ENCODE measurements at places on chromosomes 6 and 20.

DNA sequence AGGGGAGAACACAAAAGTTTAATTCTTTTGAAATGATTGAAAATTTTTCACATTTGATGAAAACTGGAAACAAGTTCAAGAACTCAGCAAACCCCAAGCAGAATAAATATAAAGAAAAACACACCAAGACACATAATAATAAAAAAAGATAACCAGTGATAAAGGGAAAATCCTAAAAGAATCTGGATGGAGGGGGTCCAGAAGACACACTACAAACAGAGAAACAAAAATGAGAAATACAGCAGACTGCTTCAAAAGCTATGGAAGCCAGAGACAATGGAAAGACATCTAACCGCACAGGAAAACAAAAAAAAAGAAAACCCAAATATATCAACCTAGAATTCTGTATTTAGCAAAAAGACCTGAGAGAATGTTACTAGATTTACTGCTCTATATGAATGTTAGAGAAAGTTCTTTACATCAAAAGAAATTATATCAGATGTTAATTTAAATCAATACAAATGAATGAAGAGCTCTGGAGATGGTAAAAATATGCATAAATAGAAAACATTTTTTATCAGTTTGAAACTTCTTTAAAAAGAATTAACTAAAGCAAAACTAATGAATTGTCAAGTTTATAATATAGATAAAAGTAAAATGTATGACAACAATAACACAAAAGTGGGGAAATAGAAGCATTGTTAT is 310.7 kb upstream of the PREP start:
- H3K4me1 ChIP-seq = no peaks in the 10 kb centered on the region
- no peak overlapping the region for H3K27ac ChIP-seq
- H3K4me3 ChIP-seq = no peak overlapping the region
- H3K36me3 ChIP-seq = no peaks in the 10 kb centered on the region
- DNase-seq = no peak

- H3K27ac ChIP-seq = no peak overlapping the region
- H3K36me3 ChIP-seq = no peaks in the 10 kb centered on the region
- H3K4me3 ChIP-seq = no peak overlapping the region
- H3K27me3 ChIP-seq = peaks cover 14% of the 10 kb centered on the region
- H3K4me1 ChIP-seq = peaks cover 6% of the 10 kb centered on the region
- no peak for DNase-seq
These were observed 10.2 kb downstream of the TRIM10 start for GRCh38 chr6:30150671-30151395.

DNA sequence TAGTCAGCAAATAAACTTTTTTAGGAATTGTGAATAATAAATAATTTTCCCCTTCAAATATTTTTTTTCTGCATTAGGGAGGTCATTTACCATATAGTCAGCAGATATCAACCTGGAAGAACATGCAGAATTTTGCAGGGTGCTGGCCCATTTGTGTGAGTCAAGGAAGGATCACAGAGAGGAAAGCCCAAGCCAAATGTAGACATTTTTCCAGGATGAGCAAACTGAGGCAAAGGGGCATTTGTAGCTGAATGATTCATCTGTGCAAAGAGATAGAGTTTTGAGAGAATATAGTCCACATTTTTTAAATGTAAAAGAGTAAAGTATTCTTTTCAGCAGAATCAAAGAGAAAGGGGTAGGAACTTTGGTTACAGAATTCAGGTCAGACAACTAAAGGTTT is 555.5 kb upstream of the MARCKS start:
- H3K27me3 ChIP-seq = no peaks in the 10 kb centered on the region
- peaks cover 1% of the 10 kb centered on the region for H3K4me1 ChIP-seq
- H3K27ac ChIP-seq = no peak overlapping the region
- H3K36me3 ChIP-seq = no peaks in the 10 kb centered on the region
- DNase-seq = no peak

DNA sequence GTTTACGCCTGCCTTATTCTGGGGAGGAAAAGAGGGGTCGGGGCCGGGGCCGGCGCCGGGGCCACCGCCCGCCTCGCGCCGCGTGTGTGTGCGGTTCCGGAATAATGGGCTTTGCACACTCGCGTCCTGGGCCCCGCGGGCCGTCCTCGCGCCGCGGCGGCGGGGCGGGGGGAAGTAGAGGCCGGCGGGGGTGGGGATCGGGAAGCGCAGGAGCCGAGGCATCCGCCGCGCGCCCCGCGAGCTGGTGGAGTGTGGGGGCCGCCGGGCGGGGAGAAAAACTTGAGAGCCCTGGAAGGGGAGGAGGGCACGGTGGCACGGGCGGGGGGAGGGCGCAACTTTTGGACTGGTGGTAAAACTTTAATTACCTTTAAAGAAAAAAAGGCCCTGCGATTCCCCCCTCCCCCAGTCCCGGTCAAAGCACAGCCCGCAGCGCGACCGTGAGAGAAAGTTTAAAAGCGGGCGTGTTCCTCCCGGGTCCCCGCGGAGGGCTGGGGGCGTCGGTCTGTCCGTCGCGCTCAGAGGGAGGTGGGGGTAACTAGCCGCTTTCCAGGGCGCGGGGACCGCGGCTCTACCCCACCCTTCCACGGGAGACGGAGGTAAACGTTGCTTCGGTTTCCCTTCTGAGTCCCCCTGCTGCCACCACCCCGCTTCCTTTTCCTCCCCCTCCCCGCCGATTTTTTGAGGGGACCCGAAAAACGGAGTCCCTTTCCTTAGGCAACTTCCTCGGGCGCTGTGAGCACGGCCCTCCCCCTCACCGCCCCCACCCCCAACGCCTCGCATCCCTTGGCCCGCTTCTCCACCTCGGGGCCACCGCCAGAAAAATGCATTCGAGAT is 1.9 kb downstream of the L3MBTL3 start:
- H3K36me3 ChIP-seq = no peaks in the 10 kb centered on the region
- H3K27me3 ChIP-seq = no peaks in the 10 kb centered on the region
- peak; percentile 63 for DNase-seq

DNA sequence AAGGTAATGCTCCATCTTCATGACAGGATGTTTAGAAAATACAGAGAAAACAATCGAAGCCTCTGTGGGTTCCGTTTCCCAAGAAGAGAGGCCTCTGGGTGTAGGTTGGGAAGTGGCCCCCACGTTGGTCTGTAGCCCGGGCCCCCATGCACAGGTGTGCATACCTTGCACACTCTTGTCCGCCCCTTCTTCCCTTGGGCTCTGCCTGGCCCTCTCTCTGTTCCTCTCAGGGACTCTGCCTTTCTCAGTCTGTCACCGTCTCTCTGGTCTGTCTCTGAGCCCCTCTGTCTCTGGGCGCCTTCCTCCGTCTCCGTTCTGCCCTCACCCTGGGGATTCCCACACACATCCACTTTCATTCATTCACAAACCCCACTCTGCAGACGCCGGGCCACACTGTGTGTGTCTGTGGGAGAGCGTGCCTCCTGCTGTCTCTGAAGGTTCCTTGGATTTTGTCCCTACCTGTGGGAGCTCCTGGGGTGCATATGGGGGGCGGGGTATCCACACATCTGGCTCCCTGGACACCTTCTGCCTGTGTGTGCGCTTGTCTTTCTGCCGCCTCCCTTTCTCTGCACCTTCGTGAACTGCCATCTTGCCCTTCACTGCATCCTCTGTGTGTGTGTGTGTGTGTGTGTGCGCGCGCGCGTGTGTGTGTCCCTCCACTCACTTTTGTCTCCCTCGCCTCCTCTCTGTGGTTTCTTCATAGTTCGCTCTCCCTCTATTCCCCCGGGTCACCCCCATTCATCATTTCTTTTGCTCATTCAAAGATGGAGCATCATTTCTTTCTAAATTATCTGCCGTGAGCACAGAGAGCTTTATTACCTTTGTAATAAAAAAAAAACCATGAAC is 75.3 kb downstream of the SRC start:
- no peaks in the 10 kb centered on the region for H3K36me3 ChIP-seq
- no peak overlapping the region for H3K27ac ChIP-seq
- no peak overlapping the region for H3K4me3 ChIP-seq

- no peaks in the 10 kb centered on the region for H3K4me1 ChIP-seq
- no peak overlapping the region for H3K27ac ChIP-seq
- no peak overlapping the region for H3K4me3 ChIP-seq
- DNase-seq = no peak
- no peaks in the 10 kb centered on the region for H3K36me3 ChIP-seq
These were observed 13.9 kb upstream of the VAPB start for GRCh38 chr20:58374906-58375758.

DNA sequence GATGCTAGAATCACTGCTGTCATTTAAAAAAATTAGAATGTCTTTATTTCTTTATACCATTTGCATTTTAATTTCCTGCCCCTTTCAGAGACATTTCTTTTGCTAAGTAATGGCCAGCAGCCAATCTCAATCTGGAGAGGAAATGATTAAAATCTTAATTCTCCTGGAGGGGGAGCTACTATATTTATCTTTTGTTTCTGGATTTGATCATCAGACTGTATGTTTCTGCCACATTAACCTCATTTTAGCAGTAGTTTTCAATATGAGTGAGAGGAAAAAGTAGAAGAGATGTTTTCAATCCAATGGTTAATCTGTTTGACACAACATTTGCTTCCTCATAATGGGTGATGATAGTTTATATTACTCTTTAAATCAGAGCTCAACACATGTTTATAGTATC is 138.0 kb downstream of the FUT9 start:
- no peak overlapping the region for H3K27ac ChIP-seq
- DNase-seq = no peak
- H3K27me3 ChIP-seq = no peaks in the 10 kb centered on the region
- H3K4me3 ChIP-seq = no peak overlapping the region
- H3K36me3 ChIP-seq = no peaks in the 10 kb centered on the region

DNA sequence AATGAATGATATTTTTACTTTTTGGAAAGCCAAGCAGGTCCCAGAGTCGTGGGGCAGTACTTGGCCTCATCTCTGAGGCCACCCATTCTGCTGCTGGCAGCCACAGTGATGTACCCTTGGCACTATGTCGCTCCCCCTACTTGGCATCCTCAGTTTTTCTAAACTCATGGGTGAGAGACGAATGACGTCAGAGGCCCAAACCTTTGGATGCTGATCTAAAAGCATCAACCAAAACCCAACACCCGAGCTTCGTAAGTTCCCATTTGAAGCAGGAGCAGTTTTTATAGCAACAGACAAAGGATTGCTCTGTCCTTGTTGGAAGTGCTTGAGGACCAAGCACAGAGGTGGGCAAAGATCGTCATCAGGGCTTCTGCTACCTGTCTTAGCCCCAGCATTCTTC is 212.9 kb downstream of the PAX1 start:
- no peaks in the 10 kb centered on the region for H3K36me3 ChIP-seq
- H3K4me1 ChIP-seq = no peaks in the 10 kb centered on the region
- no peak for DNase-seq

DNA sequence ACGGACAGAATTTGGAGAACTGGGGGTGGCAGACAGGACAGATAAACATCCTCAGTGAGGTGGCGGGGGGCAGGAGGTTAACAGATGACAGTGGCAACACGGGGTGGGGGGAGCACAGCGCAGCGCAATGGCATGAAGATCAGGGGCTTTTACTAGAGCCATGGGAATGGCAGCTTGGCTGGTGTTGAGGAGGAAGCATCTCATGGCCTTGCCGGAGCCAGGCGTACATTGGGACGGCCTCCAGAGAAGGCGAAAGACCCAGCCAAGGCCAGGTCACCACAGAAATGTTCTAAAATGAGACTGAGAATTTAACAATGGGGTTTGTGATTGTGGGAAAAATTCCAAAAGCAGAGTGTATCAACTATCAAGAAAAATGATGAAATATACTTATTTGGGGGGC is 173.0 kb downstream of the PRKN start:
- no peaks in the 10 kb centered on the region for H3K27me3 ChIP-seq
- no peaks in the 10 kb centered on the region for H3K4me1 ChIP-seq
- H3K27ac ChIP-seq = no peak overlapping the region
- no peak for DNase-seq
- H3K4me3 ChIP-seq = no peak overlapping the region
- H3K36me3 ChIP-seq = no peaks in the 10 kb centered on the region

DNA sequence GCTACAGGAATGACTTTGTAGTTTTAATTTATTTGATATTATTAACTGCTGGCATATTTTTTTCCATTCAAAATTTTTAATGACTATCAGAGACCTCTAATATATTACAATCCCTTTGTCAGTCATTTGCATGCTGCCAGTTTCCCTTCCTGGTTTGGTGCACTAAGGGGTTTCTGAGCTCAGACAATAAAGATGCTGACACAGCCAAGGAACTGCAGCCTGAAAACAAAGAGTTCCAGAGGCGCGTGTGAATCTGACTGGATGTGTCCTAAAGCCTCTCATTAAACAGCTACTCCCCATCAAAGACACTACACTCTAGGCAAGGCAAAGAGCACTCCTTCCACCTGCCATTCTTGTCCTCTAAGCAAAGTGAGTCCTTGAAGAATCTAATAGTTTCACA is 116.8 kb upstream of the DST start:
- no peaks in the 10 kb centered on the region for H3K27me3 ChIP-seq
- no peaks in the 10 kb centered on the region for H3K36me3 ChIP-seq
- no peak for DNase-seq
- no peak overlapping the region for H3K4me3 ChIP-seq
- no peak overlapping the region for H3K27ac ChIP-seq

DNA sequence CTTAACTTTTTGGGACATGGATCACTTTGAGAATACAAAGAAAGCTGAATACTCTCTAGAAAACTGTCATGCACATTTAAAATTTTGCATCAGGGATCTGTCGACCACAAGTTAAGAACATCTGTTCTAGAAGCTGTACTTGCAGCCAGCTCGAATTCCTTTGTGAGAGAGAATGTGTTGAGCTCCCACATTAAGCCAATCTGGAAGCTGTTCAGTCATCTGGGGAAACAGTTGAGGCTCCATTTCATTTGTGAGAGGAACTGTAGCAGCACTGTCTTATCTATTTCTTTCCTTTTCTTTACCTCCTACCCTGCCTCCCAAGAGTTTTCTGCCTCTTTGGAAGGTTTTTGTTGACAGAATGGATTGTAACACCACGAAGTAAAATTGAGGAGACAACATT is 50.8 kb downstream of the KAT14 start:
- no peak overlapping the region for H3K4me3 ChIP-seq

DNA sequence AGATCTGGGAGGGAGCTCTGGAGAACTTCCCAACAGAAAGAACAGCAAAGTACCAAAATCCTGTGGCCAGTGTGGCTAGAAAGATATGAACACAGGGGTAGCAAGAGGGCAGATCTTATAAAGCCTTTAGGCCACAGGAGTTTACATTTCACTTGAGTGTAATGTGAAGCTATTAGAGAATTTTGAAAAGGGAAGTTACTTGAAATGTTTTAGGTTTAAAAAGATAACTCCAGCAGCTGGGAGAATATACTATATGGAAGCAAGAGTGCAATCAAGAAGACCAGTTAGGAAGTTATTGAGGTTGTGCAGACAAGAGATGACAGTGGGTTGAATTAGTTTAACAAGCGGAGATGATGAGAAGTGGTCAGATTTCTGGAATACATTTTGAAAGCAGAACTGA is 7.9 kb downstream of the SUPT3H start:
- no peak overlapping the region for H3K4me3 ChIP-seq
- no peaks in the 10 kb centered on the region for H3K4me1 ChIP-seq
- no peaks in the 10 kb centered on the region for H3K27me3 ChIP-seq
- no peak for DNase-seq
- H3K36me3 ChIP-seq = no peaks in the 10 kb centered on the region

- H3K4me1 ChIP-seq = no peaks in the 10 kb centered on the region
- no peak for DNase-seq
- no peak overlapping the region for H3K27ac ChIP-seq
- peaks cover 37% of the 10 kb centered on the region for H3K36me3 ChIP-seq
These were observed 103.4 kb downstream of the LRRC1 start for GRCh38 chr6:53898026-53898795.
